ENCODE measurements at places on chromosomes 4 and X.

- no peak for DNase-seq
Measured at GRCh38 chr4:113745711-113746110, 15.8 kb downstream of the CAMK2D start.

- DNase-seq, result peak; percentile 15
Measured at GRCh38 chr4:72302981-72303704, 265.9 kb downstream of the ADAMTS3 start.

- no peak for DNase-seq
Measured at GRCh38 chr4:21363701-21364100, 584.9 kb downstream of the KCNIP4 start.

GRCh38 chr4:127362686-127363085, 270.1 kb upstream of the INTU start:
- DNase-seq, result no peak

DNA sequence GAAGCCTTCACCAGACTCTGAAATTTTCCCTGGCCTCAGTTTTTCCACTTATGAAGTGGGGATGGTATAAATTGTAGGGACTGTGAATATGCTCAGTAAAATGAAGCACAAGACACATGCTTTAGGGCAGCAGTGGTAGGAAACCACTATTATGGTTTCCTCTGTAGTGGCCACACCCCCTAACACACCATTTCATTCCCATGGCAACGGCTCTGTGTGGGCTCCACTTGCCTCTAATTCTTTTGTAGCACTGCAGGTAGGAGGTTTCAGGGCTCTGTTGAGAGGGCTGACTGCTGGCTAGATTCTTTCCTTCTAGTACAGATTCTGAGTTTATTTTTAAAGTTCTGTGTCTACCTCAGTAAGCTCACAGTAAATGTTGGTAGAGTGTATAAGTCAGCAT, 3.5 kb upstream of the VMA21 start:
- DNase-seq, result peak; percentile 52

- DNase-seq, result no peak
Measured at GRCh38 chrX:29382811-29383210, 795.6 kb downstream of the IL1RAPL1 start.

DNA sequence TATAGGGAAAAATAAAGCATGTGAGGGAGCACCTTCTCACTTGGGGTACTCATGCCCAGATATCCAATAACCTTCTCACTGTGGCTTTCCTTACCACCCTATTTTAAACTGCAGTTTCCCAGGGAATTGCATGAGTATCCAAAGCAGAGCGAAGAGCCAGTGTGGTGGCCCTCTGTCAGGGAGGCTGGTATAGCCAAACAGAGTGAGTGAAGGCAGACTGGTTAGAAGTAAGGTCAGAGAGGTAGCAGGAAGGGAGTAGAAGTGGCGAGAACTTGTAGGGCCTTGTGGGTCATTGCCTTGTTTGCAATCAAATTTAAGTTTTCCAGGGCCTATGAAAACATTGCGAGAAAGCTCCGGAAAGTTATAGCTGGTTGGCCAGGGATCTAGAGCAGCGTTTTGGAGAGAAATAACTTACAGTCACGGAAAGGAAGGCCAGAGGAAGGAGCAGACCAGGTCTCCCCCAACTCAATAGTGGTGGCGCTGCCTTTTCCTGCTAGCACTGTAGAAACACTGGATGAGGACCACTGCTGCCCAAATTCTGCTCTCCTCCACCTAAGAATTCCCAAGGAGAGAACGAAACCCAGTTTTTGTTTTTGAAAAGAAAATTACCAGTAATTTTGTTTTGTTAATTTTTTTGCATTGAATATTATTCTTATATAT, 77.2 kb downstream of the PDLIM5 start:
- no peak for DNase-seq

GRCh38 chr4:54999003-54999402, 126.4 kb downstream of the KDR start:
- no peak for DNase-seq

- no peak for DNase-seq
Measured at GRCh38 chrX:12994321-12994720, 19.4 kb downstream of the TMSB4X start.

DNA sequence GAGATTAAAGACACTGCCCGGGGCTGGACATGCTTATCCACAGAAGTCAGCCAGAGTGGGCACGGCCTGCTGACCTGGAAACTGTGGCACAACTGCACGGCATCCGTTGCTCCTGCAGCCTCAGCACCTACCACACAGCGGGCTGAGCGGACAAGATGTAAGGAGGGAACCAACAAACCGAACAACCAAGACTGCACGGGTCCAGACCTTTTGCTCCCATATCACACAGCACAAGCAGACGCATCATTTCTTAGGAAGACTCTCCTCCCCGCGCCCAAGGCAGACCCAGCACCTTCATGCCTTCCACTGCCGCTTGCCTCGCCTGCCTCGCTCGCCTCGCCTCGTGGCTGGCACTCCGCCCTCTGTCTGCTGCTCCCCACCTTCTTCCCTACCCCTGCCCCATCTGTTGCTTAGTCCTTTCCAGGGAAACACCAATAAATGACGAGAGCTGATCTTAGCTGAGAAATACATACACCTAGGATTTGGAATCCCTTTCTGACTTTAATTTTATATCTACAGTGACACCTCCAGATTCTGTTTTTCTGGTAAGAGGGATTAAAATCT, 79.0 kb downstream of the AFAP1 start:
- DNase-seq, result no peak

DNA sequence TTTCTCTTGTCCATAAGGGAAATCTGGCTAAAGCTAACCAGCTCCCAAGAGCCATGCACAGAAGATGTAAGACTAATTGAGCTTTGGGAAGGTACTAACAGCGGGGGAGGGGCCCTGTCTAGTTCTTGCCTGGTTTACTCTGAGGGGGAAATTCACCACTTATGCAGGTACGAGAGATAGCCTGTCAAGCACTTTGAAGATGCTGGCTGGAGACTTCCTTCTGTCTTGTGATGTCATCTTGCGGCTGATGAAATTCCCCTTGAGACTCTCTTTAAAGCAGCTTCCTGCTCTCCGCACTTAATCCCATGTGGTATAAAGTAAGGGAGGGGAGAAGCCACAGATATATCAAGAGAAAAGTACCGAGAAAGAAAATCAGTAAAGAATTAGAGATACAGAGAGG, 345.3 kb downstream of the MAPK10 start:
- no peak for DNase-seq

- no peak for DNase-seq
Measured at GRCh38 chrX:27675493-27675892, 85.3 kb downstream of the DCAF8L2 start.

GRCh38 chr4:182019148-182019652, 224.0 kb upstream of the TENM3 start:
- no peak for DNase-seq

GRCh38 chr4:3291969-3292570, 751 bp upstream of the RGS12 start:
- no peak for DNase-seq

GRCh38 chrX:155313766-155314165, 20.6 kb downstream of the CLIC2 start:
- DNase-seq, result no peak

DNA sequence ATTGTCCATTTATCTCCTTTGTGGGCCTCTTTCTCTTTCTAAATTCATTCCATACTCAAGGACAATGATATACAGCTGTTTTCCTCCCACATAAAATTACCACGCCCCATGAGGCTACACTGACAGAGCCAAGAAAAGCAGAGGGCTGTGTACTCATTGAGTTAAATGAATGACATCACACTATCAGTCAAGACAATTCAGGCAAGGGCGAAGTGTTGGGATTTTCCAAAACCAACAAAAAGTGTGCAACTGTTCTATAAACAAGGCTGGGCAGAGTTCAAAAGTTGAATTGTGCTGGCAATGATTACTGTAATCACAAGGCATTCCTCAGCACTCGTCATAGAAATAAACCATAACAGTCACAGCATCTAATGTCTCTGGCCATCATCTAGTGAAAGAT, 799.6 kb upstream of the DIAPH2 start:
- DNase-seq, result no peak

DNA sequence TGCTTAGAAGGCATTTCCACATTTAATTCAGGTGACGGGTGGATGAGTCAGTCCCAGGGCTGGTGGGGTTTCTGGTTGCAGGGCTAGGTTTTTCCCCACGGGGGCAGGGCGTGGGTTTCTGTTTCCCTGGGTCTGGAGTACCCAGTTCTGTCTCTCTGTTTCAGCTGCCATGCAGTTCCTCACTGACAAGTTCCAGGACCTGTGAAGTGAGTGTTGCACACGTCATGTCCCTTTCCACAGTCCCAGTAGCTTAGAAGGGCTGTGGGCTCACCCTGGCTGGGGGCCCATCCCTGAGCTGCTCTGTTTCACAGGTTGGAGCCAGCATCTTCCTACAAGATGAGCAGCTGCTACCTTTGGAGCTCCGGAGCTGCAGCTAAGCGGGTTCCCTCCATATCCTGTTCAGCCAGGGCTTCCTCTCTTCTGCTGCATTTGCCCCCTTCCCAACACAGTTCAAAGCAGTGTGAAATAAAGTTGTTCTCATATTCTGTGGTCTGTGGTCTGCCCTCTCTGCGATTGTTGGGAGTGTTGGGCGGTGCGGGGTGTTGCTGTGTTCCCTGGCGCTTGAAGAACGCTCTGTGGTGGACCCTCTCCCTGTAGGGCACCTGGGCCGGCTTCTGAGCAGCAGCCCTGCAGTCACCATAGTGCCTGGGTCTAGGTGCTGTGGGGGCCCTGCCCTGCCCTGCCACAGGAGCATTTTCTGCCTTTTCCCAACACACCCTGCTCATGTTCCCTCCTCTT, 3.9 kb downstream of the LOC101059915 start:
- DNase-seq, result no peak

GRCh38 chr4:118351851-118352827, 664 bp downstream of the PRSS12 start:
- DNase-seq, result peak; percentile 2

GRCh38 chr4:22941688-22942375, 249.1 kb downstream of the GBA3 start:
- no peak for DNase-seq

- no peak for DNase-seq
Measured at GRCh38 chr4:156800463-156800862, 171.1 kb downstream of the PDGFC start.

DNA sequence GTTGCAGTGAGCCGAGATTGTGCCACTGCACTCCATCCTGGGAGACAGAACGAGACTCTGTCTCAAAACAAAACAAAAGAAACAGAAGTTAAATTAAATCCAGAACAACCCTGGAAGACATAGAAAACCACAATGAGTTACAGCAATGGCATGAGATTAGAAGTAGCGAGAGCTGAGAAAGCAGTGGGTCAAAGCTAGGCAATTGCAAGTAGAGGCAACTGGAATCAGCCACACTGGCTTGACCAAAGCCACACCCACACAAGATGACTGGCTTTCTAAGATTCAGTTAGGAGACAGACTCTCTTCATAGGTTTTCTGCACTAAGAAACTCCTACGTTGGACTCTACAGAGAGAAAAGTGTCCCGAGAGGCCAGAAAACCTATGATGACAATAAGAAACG, 443.0 kb downstream of the GPM6A start:
- DNase-seq, result no peak

- no peak for DNase-seq
Measured at GRCh38 chr4:86688026-86688425, 93.9 kb downstream of the PTPN13 start.

DNA sequence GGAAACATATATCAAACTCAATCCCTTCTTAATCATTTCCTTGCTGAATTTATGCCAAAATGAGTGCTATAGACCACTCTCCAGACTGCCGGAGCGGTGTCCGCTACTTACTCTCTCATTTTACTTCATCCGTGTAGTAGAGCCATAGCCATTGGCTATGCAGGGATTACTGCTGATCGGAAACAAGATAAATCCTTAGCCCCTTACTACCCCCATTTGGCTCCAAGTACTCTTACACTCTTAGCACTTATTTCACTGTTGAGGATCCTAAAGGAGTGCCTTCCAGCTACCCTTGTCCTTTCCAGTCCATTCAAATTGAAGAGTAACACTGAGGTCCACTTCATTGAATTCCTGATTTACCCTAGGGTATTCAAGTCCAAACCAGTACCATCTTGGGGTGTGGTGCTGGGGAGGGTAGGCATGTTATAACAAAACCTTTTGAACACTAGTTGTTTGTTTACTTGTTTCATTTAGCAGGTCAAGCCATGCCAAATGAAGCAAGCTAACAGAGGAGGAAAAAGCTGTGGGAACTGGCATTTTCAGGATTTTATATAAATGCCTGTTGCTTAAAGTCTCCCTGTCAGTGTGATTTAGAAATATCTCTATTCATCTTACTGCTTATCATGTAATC, 715.1 kb downstream of the FSTL5 start:
- DNase-seq, result no peak

DNA sequence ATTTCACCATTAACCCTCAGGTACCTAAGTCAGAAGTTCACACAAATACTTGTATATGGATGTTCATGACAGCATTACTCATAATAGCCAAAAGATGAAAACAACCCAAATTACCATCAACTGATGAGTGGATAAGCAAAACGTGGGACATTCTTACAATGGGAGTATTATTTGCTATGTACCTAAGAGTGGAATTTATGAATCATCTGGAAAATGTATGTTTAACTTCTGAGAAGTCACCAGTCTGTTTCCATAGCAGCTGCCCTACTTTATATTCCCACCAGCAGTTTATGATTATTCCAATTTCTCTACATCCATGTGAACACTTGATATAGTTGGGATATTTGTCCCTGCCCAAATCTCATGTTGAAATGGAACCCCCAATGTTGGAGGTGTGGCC, 1478.9 kb downstream of the PCDH19 start:
- DNase-seq, result no peak

- DNase-seq, result no peak
Measured at GRCh38 chr4:188138227-188138626, 1.0 kb upstream of the TRIML1 start.

- DNase-seq, result no peak
Measured at GRCh38 chr4:54231419-54231767, 2.3 kb downstream of the PDGFRA start.

GRCh38 chr4:121814756-121815155, 8.9 kb downstream of the CCNA2 start:
- no peak for DNase-seq

GRCh38 chrX:77528034-77528433, 80.8 kb downstream of the FGF16 start:
- no peak for DNase-seq

GRCh38 chr4:1863297-1864033, 7.5 kb upstream of the LETM1 start:
- no peak for DNase-seq

DNA sequence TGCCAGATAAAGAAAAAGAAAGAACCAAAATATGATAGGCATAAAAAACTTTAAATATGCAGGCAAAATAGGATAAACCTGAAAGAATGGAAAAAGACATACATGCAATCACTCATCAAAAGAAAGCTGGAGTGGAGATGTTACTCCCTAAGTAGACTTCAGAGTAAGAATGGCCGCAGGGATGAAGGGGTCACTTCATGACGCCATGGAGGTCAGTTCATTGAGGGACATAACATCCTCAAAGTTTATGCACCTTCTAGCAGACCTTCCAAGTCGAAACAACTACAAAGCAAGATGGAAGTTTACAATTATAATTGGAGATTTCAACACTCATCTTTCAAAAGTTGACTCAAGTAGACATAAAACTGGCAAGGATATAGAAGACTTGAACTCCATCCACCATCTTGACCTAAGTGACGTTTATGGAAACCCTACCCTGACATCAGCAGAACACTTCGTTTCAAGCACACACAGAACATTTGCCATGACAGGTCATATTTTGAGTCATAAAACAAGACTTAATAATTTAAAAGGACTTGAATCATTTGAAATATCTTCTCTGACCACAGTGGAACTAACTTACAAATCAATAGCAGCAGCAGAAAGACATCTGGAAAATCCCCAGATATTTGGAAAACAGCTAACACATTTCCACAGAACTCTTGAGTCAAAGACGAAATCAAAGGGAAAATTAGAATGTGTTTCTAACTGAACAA, 106.0 kb upstream of the LRPAP1 start:
- DNase-seq, result no peak

- DNase-seq, result no peak
Measured at GRCh38 chr4:145663194-145663593, 16.8 kb upstream of the C4orf51 start.

All from activated CD4-positive, alpha-beta T cell treated with anti-CD3 and anti-CD28 coated beads, Interleukin-2, amount 50 U/mL, for 1 hour (primary cell).